ENCODE measurements at places on chromosomes 1 and 21. TPM values are rescaled to one million over a fixed set of nuclear protein-coding genes. Genes with fewer than 3 reads are reported as not detected.

CA6 gene
- total RNA-seq, result 0.24 TPM

MR1 gene
- total RNA-seq, result 0.99 TPM

RPTN gene
- 0.34 TPM for total RNA-seq

C1orf210 gene
- total RNA-seq, result 17.2 TPM

VWA5B1 gene
- total RNA-seq, result 1.9 TPM

FABP3 gene
- total RNA-seq, result 18.8 TPM

ETV3L gene
- total RNA-seq, result not detected

ORC1 gene
- 14.8 TPM for total RNA-seq

ADGRB2 gene
- 14.2 TPM for total RNA-seq

OLFML2B gene
- total RNA-seq, result 11.9 TPM

PLEKHA6 gene
- total RNA-seq, result 37.8 TPM

ERICH3 gene
- total RNA-seq, result 0.29 TPM

AURKAIP1 gene
- total RNA-seq, result 122 TPM

TMEM52 gene
- 1.8 TPM for total RNA-seq

KIF14 gene
- total RNA-seq, result 12.8 TPM

WDR26 gene
- total RNA-seq, result 75.1 TPM

SAMD13 gene
- 6.0 TPM for total RNA-seq

C1orf105 gene
- not detected for total RNA-seq

LYSMD1 gene
- total RNA-seq, result 8.9 TPM

SETSIP gene
- total RNA-seq, result not detected

SLC26A9 gene
- 0.45 TPM for total RNA-seq

PRDM16 gene
- total RNA-seq, result 23.6 TPM

GPR3 gene
- 1.3 TPM for total RNA-seq

OR2L13 gene
- not detected for total RNA-seq

MCOLN2 gene
- total RNA-seq, result 0.19 TPM

CTSE gene
- total RNA-seq, result 28.6 TPM

IFI44L gene
- total RNA-seq, result 12.3 TPM

ST6GALNAC3 gene
- total RNA-seq, result 24.7 TPM

AADACL3 gene
- total RNA-seq, result not detected

MMP23B gene
- 6.8 TPM for total RNA-seq

STUM gene
- total RNA-seq, result 2.8 TPM

ZFP69B gene
- total RNA-seq, result 9.5 TPM

ZNF695 gene
- 7.4 TPM for total RNA-seq

TNNT2 gene
- total RNA-seq, result 21.3 TPM

HHAT gene
- 9.0 TPM for total RNA-seq

CD84 gene
- total RNA-seq, result not detected

IGSF9 gene
- total RNA-seq, result 44.3 TPM

CACYBP gene
- total RNA-seq, result 117 TPM

L1TD1 gene
- 6.2 TPM for total RNA-seq

KCNN3 gene
- 0.45 TPM for total RNA-seq

KLF17 gene
- not detected for total RNA-seq

PRELP gene
- total RNA-seq, result 0.07 TPM

SV2A gene
- total RNA-seq, result 5.4 TPM

GFI1 gene
- 0.17 TPM for total RNA-seq

S100A13 gene
- total RNA-seq, result 102 TPM

SLC45A3 gene
- 4.2 TPM for total RNA-seq

ASTN1 gene
- total RNA-seq, result 1.8 TPM
